ENCODE measurements at places on chromosomes 11 and 22.

- DNase-seq: no peak
These were observed 253.2 kb downstream of the ST3GAL4 start for GRCh38 chr11:126608658-126609057.

- no peak for DNase-seq
These were observed 387.1 kb downstream of the SOX6 start for GRCh38 chr11:15969281-15969680.

DNA sequence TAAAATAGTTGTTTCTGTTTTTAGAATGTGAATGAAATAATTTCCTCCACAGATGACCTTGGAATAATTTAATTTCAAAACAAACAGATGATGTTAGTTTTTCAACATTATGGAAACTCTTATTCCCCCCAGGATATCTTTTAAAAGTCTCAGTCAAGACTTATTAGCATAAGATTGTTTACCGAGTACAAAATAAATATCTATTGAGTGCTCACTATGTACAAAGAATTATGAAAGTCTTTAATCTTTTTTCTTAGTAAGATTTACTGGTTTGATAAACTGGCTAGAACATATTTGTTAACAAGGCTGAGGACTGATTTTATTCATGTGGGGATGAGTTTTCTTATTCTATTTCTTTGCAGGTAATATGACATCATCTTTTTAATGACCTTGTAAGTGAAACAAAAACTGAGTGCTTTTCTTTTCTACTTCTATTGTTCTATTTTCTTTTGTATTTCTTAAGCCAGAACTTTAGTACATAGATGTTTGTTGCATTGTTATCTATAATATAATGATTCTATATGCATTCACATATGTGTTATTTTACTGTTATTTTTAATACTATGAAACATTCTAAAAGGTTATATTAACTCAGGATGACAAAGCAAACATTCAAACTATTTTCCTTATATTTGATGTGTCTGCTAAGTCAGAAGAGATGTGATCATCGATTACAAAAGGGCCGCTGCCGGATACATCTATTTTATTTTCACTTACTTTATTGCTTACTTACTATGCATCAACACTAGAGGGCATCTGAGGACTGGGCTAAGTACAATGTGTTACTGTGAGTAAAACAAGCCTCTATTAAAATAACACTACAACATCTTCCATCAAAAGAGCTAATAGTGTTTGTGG lies 111.0 kb upstream of the ARHGAP42 start:
- DNase-seq: peak; percentile 1

DNA sequence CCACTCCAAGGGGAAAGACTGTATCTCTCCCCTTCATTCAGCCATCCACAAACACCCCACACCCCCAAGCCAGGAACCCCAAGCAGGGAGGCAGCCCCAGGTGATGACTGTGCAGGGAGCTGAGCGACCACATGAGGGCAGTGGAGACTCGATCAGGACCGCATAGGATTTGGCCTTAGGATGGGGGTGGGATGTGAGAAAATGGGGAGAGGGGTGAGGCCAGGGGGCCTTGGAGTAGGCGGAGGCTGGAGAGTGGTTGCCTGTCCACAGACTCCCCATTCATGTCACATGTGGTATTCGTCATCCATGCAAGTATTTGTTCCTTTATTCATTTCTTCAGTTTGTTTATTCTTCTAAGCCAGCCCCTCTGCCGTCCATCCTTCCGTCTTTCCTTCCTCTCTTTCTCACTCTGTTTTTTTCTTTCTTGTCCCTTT lies 2.7 kb upstream of the RHOD start:
- peak; percentile 69 for DNase-seq

GRCh38 chr22:29716814-29717545 lies 2.8 kb upstream of the CABP7 start:
- DNase-seq: peak; percentile 28

- DNase-seq: no peak
These were observed 59.0 kb upstream of the CD82 start for GRCh38 chr11:44506375-44507016.

DNA sequence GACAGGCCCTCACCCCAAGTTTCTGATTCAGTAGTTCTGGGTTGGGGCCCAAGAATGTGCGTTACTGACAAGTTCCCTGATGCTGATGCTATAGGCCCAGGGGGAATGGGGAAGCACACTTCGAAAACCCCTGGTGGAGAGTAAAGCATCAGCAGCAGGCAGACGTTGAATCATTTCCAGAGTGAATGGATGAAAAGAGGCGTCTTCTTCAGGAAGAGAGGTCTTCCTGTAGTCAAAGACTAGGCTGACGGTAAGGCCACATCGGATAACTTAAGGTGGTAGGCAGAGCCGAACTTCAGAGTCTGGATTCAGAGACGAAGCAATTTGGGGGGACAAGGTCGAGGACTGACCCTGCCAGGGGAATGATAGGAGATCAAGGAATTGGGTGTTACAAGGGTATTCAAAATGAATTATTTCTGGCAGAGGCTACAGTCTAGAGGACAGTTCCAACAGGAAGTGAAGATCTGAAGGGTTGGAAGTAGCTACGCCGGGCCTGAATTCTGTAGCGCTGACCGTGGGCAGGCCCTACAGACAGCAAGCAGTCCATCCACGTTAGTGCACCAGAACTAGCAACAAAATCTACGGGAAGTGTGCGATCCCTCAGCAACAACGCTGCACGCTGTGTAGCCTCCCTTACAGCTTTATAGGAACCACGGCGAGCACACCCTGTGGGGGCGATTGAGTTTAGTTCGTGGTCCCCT lies 862 bp upstream of the CENATAC start:
- peak; percentile 66 for DNase-seq

- DNase-seq: no peak
These were observed 62.5 kb upstream of the PPARA start for GRCh38 chr22:46087816-46088277.

- DNase-seq: no peak
These were observed 82.7 kb downstream of the CELSR1 start for GRCh38 chr22:46454504-46455269.

DNA sequence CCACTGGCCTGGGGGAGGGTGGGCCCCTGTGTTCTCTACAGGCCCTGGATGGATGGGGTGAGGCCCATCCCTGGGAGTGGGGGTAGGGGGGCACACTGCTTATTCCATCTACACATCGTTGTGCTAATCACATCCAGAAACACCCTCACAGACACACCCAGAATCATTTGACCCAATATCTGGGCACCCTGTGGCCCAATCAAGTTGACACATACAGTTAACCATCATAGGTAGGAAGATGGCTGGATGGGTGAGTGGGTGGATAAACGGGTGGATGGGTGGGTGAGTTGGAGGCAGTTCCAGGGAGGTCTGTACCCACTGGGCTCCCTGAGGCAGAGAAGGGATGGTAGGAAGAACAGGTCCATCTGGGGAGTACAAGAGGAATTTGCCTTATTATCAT lies 81.3 kb upstream of the LINC01488 start:
- no peak for DNase-seq

DNA sequence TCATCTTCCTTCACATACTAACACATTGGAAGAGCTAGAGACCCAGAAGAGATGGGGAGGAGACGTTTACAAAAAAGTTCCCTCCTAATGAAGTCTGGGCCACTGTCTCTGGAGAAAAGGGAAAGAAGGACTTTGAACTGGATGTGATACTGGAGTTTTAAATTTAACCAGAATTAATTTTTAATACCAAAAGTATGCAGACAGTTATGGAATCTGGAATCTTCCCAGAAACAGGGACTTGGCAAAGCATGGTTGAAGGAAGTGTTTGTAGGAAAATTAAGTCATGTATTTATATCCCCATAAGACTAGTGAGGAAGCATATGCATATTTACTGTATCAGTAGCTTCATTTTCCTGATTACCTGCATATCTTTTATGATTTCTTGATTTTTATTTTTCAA lies 215.5 kb downstream of the TTC28 start:
- DNase-seq: no peak

GRCh38 chr11:118209033-118209432 lies 15.8 kb downstream of the JAML start:
- DNase-seq: no peak

DNA sequence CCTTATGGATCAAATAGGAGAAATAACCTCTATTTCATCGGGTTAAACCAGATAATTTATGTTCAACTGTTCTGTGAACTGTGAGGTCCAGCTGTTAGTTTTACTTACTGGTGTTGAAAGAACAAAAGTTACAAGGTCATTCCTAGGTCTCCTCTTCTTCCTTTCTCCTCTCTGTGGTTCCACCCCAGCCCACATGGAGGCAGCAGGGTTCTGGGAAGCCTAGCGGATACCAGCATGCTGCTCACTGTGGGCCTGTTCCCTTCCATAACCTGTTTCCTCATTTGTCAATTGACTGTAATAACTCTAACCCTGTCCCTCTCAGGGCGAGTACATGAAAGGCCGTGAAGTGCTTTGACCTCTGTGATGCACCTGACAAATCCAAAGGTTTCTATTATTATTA lies 27.8 kb downstream of the RELT start:
- DNase-seq: no peak

DNA sequence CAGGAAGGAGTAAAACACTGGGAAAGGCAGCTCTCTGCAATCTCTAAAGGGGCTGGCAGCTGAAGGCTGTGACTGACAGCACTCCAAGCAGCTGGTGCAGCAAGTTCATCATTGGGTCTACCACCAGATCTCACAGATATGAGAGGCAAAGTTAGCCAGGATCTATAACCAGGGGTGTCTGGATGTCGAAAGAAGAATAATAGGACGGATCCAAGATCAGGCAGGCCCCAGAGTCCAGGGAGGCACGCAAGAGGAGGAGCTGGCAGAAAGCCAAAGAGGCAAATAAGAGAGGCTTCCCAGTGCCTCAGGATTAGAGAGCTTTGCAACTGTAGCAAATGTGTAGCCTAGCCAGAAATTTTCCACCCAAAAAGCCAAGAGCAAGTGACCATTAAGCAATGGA lies 77.1 kb downstream of the RBMXL2 start:
- DNase-seq: no peak

DNA sequence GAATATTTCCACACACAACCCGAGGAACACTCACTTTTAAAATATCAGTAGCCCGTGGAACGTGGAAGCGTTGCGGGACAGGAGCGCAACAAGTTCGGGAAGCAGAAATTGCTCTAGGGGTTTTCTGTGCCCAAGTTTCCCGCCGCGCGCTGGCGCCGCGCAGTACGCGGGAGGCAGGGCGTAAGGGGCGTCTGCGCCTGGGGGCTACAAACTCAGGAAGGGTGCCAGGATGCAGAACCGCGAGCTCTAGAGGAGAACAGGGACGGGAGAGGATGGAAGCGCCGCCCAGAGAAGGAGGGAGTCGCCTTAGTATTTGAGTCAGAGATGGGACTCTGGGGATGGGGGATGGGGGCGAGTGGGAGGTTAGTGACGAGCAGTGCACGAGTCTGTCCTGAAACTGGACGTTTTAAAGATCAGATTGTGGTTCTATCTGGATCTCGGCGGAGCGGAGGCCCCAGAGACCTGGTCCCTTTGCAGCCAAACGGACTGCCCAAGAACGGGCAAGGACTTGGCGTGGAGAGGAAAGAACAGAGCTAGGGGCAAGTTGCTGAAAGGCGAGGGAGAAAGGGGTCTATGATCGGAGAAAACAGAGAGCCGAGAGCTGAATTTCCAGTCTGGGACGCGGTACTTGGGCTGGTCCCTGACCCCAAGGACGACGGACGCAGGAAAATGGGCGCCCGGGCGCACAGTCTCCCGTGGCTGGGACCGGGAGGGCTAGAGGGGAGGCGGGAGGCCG lies 4.7 kb downstream of the BSX start:
- no peak for DNase-seq

DNA sequence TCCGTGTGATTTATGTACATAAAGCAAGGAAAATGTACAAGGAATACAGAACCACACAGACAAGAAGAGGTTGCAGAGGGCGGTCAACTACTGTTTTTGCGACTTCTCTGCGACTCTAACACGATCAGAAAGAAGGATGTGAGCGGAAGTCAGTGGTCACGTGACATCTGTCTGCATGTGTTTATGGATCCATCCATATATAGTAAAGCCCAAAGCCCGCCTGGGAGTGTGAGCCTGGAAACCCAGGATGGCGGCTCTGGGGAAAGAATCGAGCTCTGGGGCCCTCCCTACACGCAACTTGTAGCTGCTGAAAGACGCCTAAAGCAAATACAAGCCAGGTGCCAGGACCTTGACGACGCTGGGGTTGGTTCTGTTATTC lies 8.8 kb downstream of the OSBPL5 start:
- no peak for DNase-seq

DNA sequence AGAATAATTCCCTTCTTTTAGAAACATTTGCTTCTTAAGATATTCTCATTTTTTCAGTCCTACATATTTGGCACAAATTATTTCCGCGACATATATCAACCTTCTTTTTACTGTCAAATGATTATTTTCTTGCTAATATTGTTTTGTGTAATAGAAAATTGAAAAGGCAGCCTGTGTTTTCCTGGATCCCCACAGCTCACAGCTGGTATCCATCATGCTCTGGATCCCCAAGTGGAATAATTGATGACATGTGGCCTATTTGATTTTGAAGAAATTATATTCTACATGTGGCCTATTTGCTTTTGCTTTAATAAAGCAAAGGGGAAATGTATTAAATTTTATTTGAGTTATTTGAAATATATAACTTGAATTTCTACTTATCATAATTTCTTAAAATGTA lies 199.4 kb upstream of the LUZP2 start:
- DNase-seq: no peak

GRCh38 chr11:72864702-72865655 lies 50.8 kb downstream of the ATG16L2 start:
- DNase-seq: no peak
